ENCODE measurements at places on chromosomes 11 and 22.

DNA sequence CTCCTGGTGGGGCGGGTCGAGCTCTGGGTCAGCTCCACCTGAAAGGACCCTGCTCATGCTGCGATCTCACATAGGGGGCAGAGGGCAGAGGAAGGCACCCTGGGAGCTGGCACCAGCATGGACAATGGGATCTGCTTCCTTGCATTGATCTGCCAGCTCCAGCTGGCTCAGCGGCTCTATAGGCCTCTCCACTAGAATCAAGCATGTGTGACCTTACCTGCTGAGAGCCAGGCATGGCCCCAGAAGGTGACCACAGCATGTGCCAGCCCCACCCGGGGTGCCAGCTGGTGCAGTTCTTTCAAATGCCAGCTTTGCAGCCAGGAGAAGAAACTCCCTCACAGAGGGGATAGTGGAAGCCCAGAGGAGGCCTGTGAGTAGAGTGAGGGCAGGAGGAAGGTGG lies 22.0 kb upstream of the KLHL35 start:
- DNase-seq, result no peak

DNA sequence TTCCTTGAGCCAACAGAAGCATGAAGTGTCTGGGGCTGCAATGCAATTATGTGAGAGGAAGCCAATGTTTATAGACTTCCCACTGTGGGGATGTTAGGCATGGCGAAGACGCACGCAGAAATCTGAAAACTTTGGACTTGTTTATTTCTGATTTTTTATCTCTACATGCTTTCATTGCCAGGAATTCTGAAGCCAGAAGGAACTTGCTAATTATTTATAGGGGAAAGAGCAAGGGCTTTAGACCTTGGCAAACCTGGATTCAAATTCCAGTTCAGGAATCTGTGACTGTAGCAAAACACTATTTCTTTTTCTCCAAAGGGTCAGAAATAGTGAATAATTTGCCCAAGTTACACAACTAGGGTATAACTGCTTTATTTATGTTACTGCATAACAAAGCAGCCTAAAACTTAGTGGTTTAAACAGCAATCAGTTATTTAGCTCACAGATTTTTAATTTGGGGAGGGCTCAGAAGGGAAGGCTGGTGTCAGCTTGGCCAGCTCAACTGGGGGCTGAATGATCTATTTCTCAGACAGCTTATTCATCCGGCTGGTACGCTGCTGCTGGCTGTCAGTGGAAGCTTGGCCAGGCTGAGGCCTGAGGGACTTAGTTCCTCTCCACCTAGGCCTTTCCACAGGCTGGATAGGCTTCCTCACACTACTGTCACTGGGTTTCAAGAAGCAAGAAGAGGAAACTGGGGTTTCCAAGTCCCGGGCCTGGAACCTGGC lies 1.9 kb upstream of the OR6Q1 start:
- DNase-seq, result no peak

GRCh38 chr11:88250566-88251242 lies 75.5 kb upstream of the RAB38 start:
- DNase-seq, result no peak

DNA sequence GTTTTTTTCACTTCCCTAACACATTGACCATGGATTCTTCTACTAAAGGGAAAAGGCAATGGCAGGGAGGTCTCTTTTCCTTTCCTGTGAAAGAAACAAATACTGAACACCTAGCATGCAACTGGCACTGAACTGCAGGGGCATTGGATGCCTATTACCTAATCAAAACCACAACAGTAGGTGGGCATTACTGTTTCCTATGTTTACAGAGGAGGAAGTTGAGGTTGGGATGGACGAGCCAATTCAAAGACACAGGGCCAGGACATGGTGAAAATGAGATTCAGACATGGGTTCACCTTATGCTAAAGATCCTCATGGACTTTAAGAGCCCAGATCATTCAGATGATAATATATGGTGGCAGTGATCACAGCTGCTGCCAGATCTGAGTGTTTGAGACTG lies 407.0 kb downstream of the MIAT start:
- DNase-seq, result no peak

GRCh38 chr22:33272180-33272579 lies 214.0 kb upstream of the SYN3 start:
- DNase-seq, result no peak

GRCh38 chr11:7703740-7704139 lies 2.5 kb downstream of the OVCH2 start:
- no peak for DNase-seq

- DNase-seq, result no peak
Observed at GRCh38 chr11:79699246-79699645, 258.4 kb upstream of the TENM4 start.

- no peak for DNase-seq
Observed at GRCh38 chr11:94825031-94825430, 56.9 kb downstream of the AMOTL1 start.

DNA sequence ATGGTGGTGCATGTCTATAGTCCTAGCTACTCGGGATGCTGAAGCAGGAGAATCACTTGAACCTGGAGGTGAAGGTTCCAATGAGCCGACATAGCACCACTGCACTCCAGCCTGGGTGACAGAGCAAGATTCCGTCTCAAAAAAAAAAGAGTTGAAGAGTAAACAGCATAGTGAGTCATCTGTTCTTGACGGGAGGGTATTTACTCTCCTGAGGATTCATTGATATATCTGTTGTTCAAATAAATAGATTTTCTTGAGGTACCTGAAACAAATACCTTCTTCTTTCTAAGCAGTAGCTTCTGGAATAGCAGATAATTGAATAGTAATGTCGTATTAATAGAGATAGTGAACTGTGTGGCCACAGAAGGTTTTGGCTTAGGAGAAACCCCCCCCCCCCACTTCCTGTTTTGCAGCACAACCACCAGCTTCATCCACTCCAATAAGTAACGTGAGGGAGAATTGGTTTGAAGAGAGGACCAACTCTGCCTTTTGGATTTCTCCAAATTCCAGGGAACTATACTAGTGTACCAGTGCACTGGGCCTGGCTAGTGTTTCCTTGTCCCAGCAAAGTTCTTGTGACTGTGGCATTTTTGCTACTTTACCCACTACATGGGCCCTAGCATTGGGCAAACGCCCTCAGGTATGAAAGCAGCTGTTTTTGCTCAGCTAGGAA lies 90.0 kb downstream of the PRMT3 start:
- no peak for DNase-seq

DNA sequence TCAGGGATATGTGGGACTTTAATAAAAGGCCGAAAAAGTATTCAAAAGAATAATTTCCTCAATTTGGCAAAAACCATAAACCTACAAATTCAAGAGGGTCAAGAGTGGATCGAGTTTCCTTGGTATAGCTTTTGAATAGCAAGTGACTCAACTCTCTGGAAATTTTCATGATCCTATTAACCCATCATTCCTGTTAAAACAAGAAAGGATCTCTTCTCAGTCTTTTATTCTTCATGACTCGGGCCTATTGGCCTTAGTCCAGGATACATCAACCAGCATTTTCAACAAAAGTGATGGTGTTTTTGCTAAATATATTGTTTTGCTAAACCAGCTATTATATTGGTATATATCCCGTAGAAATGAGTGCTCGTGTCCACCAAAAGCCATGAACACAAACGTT lies 110.3 kb downstream of the ATXN10 start:
- DNase-seq, result no peak

DNA sequence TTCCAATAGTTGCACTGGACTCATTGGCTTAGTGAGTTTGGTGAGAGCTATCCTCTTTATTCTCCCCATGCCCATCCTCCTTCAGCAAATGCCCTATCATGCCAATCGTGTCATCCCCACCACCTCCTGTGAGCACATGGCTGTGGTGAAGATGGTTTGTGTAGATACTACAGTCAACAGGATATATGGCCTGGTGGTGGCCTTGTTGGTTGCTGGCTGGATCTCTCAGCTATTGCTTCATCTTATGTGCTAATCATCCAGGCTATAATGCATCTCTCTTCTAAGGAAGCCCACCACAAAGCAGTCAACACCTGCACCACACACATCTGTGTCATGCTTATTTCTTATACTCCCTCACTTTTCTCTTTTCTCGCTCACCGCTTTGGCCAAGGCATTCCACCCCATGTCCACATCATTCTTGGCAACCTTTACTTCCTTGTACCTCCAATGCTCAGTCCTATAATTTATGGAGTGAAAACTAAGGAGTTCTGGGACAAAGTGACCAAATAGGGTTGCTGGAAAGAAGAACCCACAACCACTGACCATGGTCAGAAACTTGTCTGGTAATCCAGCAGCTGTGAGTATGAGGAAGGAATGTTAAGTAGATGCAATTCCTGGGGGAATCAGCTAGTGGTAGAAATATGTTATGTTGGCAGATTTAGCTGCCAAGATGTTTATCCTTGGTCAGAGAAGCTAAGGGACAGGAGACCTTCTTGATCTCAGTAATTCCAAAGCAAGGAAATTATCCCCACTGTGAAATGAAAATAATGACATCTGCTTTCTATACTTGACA lies 16.3 kb upstream of the OR56B1 start:
- no peak for DNase-seq

DNA sequence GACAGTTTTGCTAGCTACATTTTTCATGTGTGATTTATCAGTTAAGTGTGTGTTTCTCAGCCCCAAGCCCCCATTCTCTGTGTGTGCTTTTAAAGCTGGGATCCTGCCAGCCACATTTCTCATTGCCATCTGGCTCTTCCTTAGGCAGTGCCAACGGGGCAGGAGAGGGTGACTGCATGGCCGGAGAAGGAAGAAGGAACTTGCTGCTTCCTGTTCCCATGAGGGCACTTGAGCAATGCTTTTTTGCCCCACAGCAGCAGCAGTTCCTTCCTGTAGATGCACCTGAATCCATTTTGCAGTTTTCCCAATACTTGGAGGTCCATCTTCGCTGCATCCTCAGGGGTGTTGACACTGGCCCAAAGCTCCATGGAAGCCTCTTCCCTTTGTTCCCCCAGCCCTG lies 37.5 kb downstream of the TNRC6B start:
- DNase-seq, result no peak

DNA sequence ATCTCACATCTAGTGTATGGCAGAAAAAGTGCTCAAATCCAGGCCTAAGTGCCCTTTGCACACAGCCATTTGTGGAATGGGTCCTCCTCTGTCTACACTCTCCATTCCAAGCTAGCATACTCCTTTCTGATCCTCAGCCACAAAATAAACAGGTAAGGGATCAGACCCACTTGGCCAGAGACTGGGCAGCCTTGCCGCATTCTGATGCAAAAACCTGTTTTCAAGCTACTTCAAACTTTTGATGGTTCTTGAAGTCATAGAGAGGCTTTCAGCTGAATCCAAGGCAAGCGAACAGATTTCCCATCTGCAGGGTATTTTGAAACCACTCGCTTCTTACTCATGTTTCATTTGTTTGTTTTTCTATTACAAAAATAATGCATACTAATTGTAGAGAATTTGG lies 136.6 kb upstream of the NAV2 start:
- no peak for DNase-seq

DNA sequence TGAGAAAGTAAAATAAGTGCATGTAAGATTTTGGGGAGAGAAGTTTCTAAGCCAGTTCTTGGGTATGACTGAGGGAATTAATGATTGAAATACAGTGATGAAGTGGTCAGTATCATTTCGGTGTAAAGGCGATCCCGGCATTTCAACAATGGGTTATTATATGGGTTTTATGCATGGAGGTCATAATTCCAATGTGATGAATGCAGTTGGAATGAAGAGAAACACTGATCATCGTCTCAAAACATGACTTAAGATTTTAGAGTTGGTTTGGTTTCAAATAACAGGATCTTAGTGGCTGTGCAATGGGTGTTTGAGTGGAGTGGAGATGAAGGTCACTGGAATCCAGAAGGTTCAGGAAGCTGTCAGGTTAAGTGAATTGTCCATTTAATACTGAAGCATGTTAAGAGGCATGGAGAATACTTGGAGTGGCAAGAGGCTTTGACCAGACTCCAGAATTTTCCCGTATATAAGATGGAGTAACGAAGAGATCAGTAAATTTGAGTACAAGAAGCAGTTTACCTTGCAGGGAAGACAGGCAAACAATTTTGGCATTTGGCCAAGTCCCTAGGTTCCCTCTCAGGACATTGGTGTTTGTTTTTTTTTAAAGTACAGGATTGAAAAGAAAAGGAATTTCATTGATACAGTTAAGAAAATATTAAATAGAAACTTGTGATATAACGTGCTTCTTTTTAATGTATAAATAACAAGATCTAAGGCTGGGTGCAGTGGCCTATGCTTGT lies 96.4 kb upstream of the BIRC3 start:
- no peak for DNase-seq

- DNase-seq, result no peak
Observed at GRCh38 chr22:46026899-46027210, 49.9 kb upstream of the WNT7B start.

DNA sequence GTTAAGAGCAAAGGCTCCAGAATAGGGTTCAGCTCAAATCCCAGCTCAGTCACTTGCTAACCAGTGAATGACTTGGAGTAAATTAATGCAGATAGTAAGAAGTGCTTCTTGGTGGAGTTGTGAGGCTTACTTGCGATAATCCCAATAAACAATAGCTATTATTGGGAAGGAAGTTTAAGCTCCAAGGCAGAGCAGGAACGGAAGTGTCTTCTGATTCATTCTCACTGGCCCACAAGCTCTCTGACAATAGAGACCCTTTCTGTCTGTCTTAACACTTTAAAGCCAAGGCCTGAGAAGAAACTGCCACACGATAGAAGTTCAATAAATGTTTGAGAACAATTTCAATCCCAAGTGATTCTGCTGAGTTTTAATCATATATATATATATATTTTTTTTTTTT lies 155.4 kb downstream of the DBX1 start:
- no peak for DNase-seq

GRCh38 chr22:39940757-39941305 lies 19.4 kb upstream of the TMA7B start:
- no peak for DNase-seq

GRCh38 chr11:82308979-82309378 lies 424.7 kb downstream of the FAM181B start:
- DNase-seq, result no peak

DNA sequence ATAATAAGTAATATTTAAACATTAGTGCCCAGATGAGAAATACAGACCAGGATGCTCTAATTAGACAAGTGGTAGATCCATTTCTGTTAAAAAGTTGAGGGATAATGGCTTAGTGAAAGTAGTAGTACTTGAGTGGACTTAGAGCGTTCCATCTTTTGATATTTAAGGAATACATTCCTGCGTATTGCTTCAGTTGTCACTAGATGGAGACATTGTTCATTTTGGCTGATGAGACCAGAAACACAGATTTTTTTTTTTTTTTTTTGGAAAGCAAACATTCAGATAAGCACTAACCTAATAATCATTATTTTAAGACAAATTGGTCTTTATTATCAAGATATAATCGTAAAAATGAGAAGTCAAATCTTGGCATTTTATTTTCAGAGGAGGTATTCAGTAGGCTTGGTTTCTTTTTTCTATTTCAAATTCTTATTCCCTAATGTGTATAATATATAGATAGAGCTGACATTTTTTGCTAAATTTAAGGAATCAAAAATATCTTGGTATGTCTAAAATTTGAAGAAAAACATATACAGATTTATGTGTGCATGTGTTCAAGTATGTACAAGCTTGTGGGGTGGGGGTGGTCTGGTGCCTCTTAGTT lies 92.9 kb downstream of the DYNC2H1 start:
- no peak for DNase-seq

- no peak for DNase-seq
Observed at GRCh38 chr11:116800610-116801009, 8.9 kb upstream of the APOA5 start.

GRCh38 chr11:43419460-43419859 lies 60.7 kb downstream of the TTC17 start:
- no peak for DNase-seq

- DNase-seq, result no peak
Observed at GRCh38 chr11:19555266-19555665, 157.4 kb upstream of the NAV2 start.

- no peak for DNase-seq
Observed at GRCh38 chr11:44565953-44566949, 788 bp downstream of the CD82 start.

GRCh38 chr11:10076458-10077141 lies 217.4 kb downstream of the SBF2 start:
- DNase-seq, result peak; percentile 7

Measured in GM12891 (cell line).